Renal cortical epithelial cell (primary cell): ENCODE measurements at places on chromosomes 2 and 18. TPM values are rescaled to one million over a fixed set of nuclear protein-coding genes. Genes with fewer than 3 reads are reported as not detected.
A peak's percentile ranks its signal among the peaks of the same experiment; 100 is the strongest.

The CCBE1 gene
- total RNA-seq: 8.7 and 9.6 TPM in 2 replicates

The REG1B gene
- not detected in 2 replicates for total RNA-seq

DNA sequence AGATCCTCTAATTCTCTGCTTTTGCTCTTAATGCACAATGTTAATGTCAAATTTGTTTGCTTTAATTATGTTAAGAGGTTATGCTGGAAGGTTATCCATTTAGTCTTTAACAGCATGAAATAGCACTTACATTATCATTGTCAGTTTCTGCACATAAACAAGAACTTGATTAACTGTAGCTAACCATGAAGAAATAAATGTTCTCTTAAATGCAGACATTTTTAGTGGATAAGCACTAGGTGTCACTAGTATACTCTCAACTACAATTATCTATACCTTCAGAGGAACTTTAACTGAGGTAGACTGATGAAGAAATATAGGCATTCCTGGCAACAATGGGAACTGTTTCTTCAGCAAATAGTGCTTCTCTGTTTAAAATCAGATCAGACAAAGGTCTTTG is 178.8 kb upstream of the CHST9 start:
- peak; percentile 69 for DNase-seq

- DNase-seq: no peak
These were observed 155.2 kb downstream of the AFF3 start for GRCh38 chr2:99987160-99987559.

DNA sequence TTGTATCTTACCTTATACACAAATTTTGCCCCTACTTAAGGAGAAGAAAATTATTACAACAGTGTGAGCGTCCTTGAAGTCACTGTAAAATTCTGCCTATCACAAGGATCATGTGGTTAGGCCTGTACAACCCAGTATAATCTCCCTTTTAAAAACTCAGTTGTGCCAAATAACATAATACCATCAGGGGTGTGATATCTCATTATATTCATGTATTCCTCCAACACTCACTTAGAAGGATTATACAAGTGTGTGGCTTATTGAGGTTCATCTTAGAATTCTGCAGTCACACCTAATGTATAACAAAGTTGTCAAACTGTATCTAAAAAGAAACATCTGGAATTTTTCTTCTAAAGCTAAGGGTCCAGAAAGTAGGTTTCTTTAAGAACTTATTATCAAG is 998.8 kb upstream of the LRRTM1 start:
- no peak for DNase-seq

GRCh38 chr2:190786404-190787166 is 94.0 kb upstream of the GLS start:
- DNase-seq: peak; percentile 60

The INHA gene
- 0.70 TPM in 1 of 2 replicates, not detected in the other for total RNA-seq

- DNase-seq: no peak
These were observed 363.6 kb downstream of the LPIN1 start for GRCh38 chr2:12110074-12110473.

GRCh38 chr2:25642298-25642697 is 31.1 kb downstream of the DTNB start:
- no peak for DNase-seq

The TEX44 gene
- not detected in 2 replicates for total RNA-seq

DNA sequence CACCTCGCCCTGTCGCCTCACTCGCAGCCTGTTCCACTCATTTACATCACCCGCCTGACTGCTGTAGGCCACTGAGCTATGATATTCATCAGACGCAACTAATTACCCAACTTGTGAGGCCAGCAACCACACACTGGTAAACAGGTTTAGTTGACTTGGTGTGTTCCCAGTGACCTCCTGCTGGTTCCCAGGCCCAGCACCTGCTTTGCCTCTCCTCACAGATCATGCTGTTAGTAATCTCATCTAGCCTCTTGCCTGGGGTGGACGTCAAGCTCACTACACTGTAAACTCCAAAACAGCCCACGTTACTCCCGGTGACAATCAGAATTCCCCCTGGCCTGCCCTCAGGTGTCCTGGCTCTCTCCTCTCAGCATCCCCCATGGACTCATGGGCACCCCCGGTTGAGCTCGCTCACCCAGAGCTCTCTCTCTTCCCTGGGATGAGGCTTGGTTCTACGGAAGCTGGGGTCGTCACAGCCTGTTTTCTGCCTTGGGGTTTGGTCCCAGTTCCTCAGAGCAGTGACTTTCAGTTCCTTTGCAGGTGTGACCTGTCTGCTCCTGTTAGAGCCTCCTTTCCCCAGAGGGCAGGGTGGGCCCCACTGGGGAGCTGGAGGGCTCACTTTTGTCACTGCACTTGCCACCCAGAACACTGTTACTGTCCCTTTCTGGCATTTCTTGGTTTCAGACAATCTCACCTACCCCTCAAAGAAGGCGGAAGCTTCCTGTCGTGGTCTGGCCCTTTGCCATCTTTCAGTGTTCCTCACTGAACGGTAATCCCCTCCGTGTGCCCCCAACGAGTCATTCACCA is 40.3 kb downstream of the INPP5D start:
- peak; percentile 9 for DNase-seq
